ENCODE measurements at places on chromosomes 5 and 9. TPM values are rescaled to one million over a fixed set of nuclear protein-coding genes. Genes with fewer than 3 reads are reported as not detected.

Gene BARHL1
- total RNA-seq: not detected

Gene NUDT2
- 17.6 TPM for total RNA-seq

DNA sequence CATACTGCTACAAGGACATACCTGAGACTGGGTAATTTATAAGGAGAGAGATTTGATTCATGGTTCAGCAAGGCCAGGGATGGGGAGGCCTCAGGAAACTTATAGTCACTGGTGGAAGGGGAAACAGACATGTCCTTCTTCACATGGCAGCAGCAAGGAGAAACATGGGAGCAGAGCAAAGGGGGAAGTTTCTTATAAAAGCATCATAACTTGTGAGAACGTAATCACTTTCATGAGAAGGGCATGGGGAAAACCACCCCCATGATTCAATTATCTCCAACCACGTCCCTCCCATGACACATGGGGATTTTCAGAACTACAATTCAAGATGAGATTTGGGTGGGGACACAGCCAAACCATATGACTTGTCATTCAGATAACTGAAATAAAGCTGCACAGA, 100.9 kb downstream of the ST8SIA4 start:
- DNase-seq: no peak

Gene PAEP
- not detected for total RNA-seq

DNA sequence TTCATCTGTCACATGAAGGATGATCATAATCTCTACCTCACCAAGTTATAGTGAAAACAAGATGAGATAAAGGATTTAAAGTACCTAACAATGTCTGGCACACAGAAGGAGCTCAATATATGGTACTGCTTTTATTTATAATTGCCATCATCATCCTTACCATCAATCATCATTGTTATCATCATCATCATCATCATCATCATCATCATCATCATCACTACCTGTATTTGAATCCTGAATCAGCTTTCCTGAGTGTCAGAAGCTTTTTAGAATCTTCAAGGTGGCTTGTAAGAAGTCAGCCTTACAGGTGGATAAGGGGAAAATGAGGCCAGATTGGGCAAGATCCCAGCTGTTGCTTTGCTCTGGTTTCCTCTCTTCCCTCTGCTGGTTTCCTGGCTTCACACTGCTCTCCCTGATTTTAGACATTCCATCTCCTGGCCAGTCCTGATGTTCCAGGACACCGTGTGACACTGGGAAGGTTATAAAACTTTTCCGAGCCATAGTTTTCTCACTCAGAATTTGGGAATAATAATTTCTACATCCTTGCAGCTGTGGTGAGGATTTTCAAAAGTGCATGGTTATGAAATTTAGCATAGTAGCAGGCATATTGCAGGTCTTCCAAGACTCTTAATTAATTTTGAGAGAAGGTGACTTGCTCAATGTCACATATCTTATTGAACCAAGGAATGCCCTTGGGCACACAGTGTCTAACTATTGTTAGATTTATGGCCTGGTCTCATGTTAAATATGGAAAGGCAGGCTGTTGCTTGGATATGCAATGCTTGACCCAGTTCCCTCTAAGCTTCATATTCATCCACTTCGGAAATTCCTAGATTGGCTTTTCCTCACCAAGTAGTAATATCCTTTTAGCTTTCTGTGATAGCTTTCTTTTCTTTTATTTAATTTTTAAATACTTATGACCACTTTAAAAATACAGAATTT, 160.7 kb downstream of the TMEM38B start:
- no peak for DNase-seq

DNA sequence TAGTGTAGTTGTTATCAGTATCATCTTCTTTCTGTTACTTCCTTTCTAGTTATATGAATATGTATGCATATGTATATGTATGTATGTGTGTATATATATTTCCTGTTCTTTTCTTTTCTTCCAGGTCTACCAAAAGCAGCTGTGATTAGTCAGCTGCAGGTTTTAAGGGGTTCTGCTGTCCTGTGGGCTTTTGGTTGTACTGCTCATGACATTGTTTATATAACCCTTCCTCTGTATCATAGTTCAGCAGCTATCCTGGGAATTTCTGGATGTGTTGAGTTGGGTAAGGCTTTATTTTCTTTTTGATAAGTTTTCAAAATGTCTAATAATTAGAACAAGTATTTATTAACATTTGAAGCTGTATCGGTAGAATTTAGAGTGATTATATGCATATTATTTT, 23.2 kb downstream of the SLC27A6 start:
- DNase-seq: no peak

- peak; percentile 95 for DNase-seq
Measured at GRCh38 chr9:91424403-91425176, 958 bp upstream of the NFIL3 start.

- no peak for DNase-seq
Measured at GRCh38 chr5:39264528-39264927, 45.2 kb upstream of the FYB1 start.

Gene CCDC171
- 0.90 TPM for total RNA-seq

DNA sequence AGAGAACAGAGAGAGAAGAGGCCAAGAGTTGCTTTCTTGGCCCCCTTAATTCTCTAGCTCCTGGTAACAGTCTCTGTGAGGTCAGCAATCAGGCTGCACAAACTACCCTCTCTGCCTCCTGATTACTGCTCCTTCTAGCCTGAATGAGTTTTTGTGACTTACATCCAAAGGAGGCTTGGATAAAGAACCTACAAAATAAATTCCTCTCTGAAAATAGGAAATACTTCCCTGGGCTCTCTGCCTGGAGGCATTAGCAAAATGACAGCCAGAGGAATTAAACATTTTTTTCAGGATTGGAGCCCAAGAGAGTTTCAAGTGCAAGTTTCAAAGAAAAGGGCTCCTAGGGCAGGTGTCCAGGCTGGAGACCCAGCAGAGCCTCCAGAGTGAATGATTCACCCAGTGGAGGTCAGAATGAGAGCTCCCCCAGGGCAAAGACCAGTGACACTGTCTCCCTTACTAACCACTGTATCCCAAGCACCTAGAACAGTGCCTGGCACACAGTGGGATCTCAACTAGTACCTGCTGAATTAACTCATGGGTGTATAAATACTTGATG, 162.5 kb downstream of the SPOCK1 start:
- no peak for DNase-seq

Gene PWWP2A
- 21.3 TPM for total RNA-seq

GRCh38 chr5:76358-77169, 15.4 kb upstream of the PLEKHG4B start:
- DNase-seq: no peak

Gene DBH
- total RNA-seq: not detected

DNA sequence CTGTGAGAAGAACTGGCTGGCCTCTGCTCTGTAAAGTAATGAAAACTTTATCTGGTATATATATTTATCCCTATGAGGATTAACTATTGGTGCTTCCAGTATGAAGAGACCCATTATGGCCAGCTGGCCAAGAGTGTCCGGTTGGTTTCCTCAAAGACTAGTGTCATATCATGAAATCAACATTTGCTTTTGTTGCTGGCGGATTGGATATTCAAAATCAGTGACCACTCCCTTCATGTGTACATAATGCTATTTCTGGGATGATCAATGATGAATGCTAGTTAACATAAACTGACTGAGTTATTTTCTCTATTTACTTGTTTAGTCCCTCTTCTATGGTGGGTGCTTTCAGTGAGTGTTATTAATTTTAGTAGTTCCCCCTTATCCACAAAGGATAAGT, 60.8 kb upstream of the NUDT12 start:
- DNase-seq: no peak

Gene INSYN2B
- 0.75 TPM for total RNA-seq

Gene MPDZ
- total RNA-seq: 57.3 TPM

Gene NADK2
- total RNA-seq: 17.9 TPM

Gene ZBED3
- 4.3 TPM for total RNA-seq

- no peak for DNase-seq
Measured at GRCh38 chr5:125199968-125200865, 453.8 kb upstream of the ZNF608 start.

Gene NME5
- total RNA-seq: 3.8 TPM

Gene SLC6A18
- not detected for total RNA-seq

Gene BTNL3
- not detected for total RNA-seq

DNA sequence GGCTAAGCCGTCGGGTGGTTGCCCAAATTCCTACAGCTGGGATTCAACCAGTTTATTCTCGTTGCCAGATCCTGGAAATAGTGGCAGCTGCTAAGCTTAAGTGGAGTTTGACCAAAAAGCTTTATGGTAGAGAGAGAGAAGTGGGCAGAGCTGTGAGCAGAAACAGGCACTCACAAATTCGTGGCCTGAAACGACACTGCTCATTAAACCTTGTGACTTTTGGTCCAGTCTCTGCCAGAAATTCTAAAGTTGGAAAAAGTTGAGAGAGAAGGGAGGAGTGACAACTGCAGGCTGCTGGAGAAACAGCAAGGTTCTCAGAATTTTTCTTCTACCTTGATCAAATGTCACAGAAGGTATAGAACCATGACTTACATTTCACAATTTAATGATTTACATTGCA, 131.5 kb downstream of the MTX3 start:
- DNase-seq: no peak
